ENCODE measurements at places on chromosomes 11 and 22.
A peak's percentile ranks its signal among the peaks of the same experiment; 100 is the strongest.

DNA sequence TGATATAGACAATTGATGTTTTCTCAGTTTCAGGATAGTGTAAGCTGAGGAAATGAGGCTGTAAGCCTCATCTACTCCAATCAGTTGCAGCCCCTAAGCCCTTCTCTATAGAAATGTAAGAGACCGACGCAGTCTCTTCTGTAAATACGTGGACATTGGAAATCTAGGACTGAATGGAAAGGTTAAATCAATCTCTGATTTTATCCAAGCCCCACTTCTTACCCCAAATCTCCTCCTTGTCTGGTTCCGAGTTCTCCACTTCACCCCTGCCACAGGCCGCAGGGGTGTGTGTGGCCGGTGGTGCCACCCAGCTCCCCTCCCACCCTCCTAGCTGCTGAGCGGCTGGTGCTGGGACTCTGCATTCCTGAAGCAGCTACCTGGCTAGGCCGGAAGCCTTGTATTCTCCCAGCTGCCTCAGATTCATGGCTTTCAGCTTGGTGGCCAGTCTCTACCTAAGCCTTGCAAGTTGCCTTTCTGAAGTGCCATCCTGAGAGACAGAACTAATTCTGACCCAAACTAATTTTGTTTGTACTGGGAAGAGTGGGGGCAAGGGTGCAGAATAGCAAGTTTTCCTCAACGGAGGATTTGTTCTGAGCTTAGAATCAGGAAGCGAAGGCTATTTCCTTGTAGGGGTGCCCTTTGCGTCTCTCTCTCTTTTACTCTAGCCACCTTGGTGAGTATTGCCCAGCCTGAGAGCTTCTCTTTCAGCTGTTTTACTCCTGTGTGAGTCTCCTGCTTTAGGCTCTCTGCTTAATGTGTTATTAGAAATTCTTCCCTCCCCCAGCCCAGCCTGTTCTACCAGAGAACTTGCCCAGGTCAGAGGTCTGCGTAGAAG, 749 bp downstream of the VWA5A start:
- no peak for DNase-seq
- H3K4me3 ChIP-seq, result peak overlapping the region; percentile 96
- H3K4me1 ChIP-seq, result peaks cover 26% of the 10 kb centered on the region
- H3K36me3 ChIP-seq, result peaks cover 23% of the 10 kb centered on the region
- H3K27ac ChIP-seq, result peak overlapping the region; percentile 78

DNA sequence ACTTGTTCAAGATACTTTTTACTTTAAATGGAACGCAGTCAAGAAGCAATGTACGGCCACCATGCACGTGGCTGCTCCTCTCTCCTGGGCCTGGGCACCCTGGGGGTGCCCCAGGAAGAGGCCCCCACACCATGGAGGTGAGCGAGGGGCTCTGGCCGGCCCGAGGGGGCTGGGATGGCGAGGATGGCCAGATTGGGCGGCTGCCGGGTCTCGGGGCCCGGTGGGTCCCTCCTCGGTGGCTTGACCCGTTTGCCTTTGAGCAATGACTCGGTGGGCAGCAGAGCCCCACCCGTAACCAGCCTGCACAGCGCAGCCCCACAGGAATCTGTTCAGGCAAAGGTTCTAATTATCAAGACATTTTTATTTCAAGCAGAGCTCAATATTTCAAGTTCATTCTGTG, 167.4 kb downstream of the BRD1 start:
- H3K27ac ChIP-seq, result no peak overlapping the region
- H3K36me3 ChIP-seq, result peaks cover 2% of the 10 kb centered on the region
- H3K27me3 ChIP-seq, result peaks cover 4% of the 10 kb centered on the region
- no peak overlapping the region for H3K4me3 ChIP-seq
- DNase-seq, result no peak
- peaks cover 29% of the 10 kb centered on the region for H3K4me1 ChIP-seq

- no peak overlapping the region for H3K27ac ChIP-seq
- peaks cover 7% of the 10 kb centered on the region for H3K4me1 ChIP-seq
- H3K36me3 ChIP-seq, result no peaks in the 10 kb centered on the region
Measured at GRCh38 chr11:10118865-10119264, 175.2 kb downstream of the SBF2 start.

- no peak for DNase-seq
- no peaks in the 10 kb centered on the region for H3K36me3 ChIP-seq
- H3K4me1 ChIP-seq, result no peaks in the 10 kb centered on the region
- no peak overlapping the region for H3K4me3 ChIP-seq
- no peak overlapping the region for H3K27ac ChIP-seq
Measured at GRCh38 chr11:129639300-129639699, 176.3 kb upstream of the TMEM45B start.

- peaks cover 7% of the 10 kb centered on the region for H3K36me3 ChIP-seq
- DNase-seq, result no peak
- H3K4me1 ChIP-seq, result peaks cover 6% of the 10 kb centered on the region
- H3K27me3 ChIP-seq, result peaks cover 10% of the 10 kb centered on the region
- H3K4me3 ChIP-seq, result no peak overlapping the region
- H3K27ac ChIP-seq, result no peak overlapping the region
Measured at GRCh38 chr11:609341-609811, 6.4 kb downstream of the IRF7 start.

DNA sequence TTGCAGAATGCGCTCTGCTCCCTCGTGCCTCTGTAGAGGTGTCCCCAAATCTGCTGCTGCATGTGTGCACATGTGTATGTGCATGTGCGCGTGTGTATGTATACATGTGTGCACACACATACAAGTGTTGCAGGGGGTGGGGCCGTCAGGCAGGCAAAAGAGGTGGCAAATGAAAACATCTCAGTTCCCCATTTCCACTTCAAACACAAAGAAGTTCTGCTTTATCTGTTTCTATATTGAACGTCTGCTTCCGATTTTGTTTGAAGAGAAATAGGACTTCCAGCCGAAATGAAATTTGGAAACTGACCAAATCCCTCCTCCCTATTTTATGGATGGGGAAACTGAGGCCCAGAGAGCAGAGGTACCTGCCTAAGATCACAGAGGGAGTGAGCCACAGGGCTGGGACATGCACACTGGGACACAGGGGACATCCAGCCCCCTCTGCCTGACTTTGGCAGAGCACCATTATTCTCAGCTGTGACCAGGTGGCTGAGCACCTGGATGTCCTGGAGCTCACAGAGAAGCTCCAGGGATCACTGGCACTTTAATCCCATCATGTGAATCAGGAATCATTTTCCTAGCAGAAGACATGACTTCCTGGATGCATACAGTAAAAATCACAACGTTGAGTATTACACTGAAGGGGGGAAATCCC, 41.2 kb upstream of the ALX4 start:
- H3K36me3 ChIP-seq, result no peaks in the 10 kb centered on the region
- no peak overlapping the region for H3K27ac ChIP-seq
- no peak for DNase-seq
- no peaks in the 10 kb centered on the region for H3K4me1 ChIP-seq

GRCh38 chr22:36124666-36125065, 35.9 kb downstream of the APOL3 start:
- H3K27ac ChIP-seq, result no peak overlapping the region
- H3K27me3 ChIP-seq, result peaks cover 2% of the 10 kb centered on the region
- no peak for DNase-seq
- no peaks in the 10 kb centered on the region for H3K36me3 ChIP-seq
- H3K4me1 ChIP-seq, result peaks cover 17% of the 10 kb centered on the region
- H3K4me3 ChIP-seq, result no peak overlapping the region

DNA sequence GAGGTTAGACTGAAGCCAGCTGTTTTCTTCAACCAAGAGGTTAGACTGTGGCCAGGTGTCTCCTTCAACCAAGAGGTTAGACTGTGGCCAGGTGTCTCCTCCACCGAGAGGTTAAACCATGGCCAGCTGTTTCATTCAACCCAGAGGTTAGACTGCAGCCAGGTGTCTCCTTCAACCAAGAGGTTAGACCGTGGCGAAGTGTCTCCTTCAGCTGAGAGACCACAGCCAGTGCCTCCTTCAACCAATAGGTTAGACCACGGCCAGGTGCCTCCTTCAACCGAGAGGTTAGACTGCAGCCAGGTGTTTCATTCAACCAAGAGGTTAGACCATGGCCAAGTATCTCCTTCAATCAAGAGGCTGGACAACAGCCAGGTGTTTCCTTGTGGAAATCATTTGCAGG, 498.1 kb downstream of the TBC1D22A start:
- no peaks in the 10 kb centered on the region for H3K4me1 ChIP-seq
- no peak overlapping the region for H3K4me3 ChIP-seq
- H3K36me3 ChIP-seq, result no peaks in the 10 kb centered on the region
- no peak overlapping the region for H3K27ac ChIP-seq
- DNase-seq, result no peak

GRCh38 chr11:93845181-93846092, 5.0 kb downstream of the VSTM5 start:
- H3K27me3 ChIP-seq, result no peaks in the 10 kb centered on the region
- no peaks in the 10 kb centered on the region for H3K36me3 ChIP-seq
- no peak for DNase-seq
- no peak overlapping the region for H3K4me3 ChIP-seq
- no peak overlapping the region for H3K27ac ChIP-seq
- peaks cover 6% of the 10 kb centered on the region for H3K4me1 ChIP-seq

DNA sequence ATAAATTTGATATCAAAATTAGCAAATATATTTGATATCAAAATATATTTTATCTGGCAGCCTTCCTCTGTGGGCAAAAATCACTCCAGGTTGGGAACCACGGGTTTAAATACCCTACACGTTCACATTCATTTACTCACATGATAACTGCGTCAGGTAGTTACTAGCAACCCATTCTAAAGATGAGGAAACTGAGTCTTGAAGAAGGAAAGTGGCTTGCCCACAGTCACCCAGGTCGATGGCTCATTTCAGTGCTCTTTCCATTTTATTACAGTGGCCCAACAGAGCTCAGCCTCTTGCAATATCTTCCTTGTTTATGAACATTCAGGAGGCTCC, 19.2 kb upstream of the CDON start:
- H3K36me3 ChIP-seq, result no peaks in the 10 kb centered on the region
- H3K4me3 ChIP-seq, result no peak overlapping the region
- DNase-seq, result no peak
- no peaks in the 10 kb centered on the region for H3K4me1 ChIP-seq
- H3K27ac ChIP-seq, result no peak overlapping the region
- H3K27me3 ChIP-seq, result no peaks in the 10 kb centered on the region

GRCh38 chr11:93160808-93161207, 37.0 kb downstream of the SLC36A4 start:
- H3K27me3 ChIP-seq, result no peaks in the 10 kb centered on the region
- no peaks in the 10 kb centered on the region for H3K4me1 ChIP-seq
- H3K27ac ChIP-seq, result no peak overlapping the region
- peaks cover 48% of the 10 kb centered on the region for H3K36me3 ChIP-seq
- DNase-seq, result no peak

GRCh38 chr11:65433657-65434056, 11.1 kb downstream of the NEAT1 start:
- no peak overlapping the region for H3K4me3 ChIP-seq
- H3K36me3 ChIP-seq, result peaks cover 8% of the 10 kb centered on the region
- no peak for DNase-seq

GRCh38 chr11:10301656-10302358, 3.1 kb upstream of the ADM start:
- H3K27me3 ChIP-seq, result peaks cover 10% of the 10 kb centered on the region
- DNase-seq, result no peak
- H3K27ac ChIP-seq, result peak overlapping the region; percentile 60
- H3K4me3 ChIP-seq, result peak overlapping the region; percentile 95
- H3K36me3 ChIP-seq, result no peaks in the 10 kb centered on the region

DNA sequence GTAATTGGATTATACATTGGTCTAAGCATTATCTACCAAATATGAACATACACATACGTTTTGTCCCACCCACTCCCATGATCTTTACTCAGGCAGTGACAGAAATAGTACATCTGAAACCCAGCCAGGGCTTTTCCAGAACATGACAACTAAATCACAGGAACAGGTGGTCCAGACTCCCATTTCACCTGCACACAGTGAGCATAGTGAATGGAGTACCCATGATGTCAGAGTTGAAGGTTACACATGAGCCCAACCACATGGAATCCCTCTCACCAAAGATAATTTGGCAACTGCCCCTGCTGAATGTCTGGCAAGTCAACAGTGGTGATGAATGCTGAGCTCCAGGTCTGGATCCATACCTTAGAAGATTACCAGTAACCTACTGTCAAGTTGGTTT, 411.9 kb upstream of the LUZP2 start:
- no peaks in the 10 kb centered on the region for H3K27me3 ChIP-seq
- H3K27ac ChIP-seq, result no peak overlapping the region
- DNase-seq, result no peak
- H3K4me3 ChIP-seq, result no peak overlapping the region
- no peaks in the 10 kb centered on the region for H3K36me3 ChIP-seq

GRCh38 chr22:29872144-29872893, 10.7 kb upstream of the MTMR3 start:
- no peaks in the 10 kb centered on the region for H3K36me3 ChIP-seq
- H3K27me3 ChIP-seq, result peaks cover 6% of the 10 kb centered on the region
- no peak for DNase-seq
- H3K4me3 ChIP-seq, result no peak overlapping the region

- peaks cover 1% of the 10 kb centered on the region for H3K27me3 ChIP-seq
- no peak for DNase-seq
- no peak overlapping the region for H3K27ac ChIP-seq
- H3K36me3 ChIP-seq, result no peaks in the 10 kb centered on the region
- peaks cover 12% of the 10 kb centered on the region for H3K4me1 ChIP-seq
- H3K4me3 ChIP-seq, result no peak overlapping the region
Measured at GRCh38 chr11:110345743-110346142, 49.3 kb upstream of the RDX start.

DNA sequence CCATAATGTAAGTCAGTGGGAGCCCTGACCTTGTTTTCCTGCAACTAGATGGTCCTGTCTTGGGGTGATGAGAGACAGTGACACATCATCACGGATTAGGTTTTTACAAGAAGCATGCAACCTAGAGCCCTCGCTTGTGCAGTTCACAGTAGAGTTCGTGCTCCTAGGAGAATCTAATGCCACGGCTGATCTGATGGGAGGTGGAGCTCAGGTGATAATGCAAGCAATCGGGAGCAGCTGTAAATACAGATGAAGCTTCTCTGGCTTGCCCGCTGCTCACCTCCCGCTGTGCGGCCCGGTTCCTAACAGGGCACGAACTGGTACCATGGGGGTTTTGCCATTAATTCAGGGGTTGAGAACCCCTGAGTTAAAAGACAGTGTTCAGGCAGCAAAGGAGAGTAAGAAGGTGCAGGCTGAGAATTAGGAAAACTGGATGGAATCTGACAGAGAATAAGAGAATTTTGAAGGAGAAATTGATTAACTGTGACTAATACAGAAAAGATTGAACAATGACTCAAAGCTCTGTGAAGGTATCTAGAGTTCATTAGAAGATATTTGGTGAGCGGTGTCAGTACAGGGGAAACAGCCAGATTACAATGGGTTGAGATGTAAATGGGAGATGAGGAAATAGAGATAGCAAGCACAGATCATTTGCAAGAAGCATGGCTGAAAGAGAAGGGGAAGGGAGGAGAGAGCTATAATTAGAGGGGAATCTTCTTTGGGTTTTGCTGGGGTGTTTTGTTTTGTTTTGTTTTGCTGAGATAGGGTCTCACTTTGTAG, 21.0 kb downstream of the WEE1 start:
- H3K27me3 ChIP-seq, result peaks cover 7% of the 10 kb centered on the region
- H3K27ac ChIP-seq, result no peak overlapping the region
- no peak overlapping the region for H3K4me3 ChIP-seq
- no peak for DNase-seq
- H3K36me3 ChIP-seq, result peaks cover 4% of the 10 kb centered on the region

GRCh38 chr11:132962041-132962440, 570.3 kb downstream of the OPCML start:
- no peak overlapping the region for H3K27ac ChIP-seq
- H3K4me1 ChIP-seq, result no peaks in the 10 kb centered on the region
- peaks cover 2% of the 10 kb centered on the region for H3K27me3 ChIP-seq
- no peak for DNase-seq

All from immature natural killer cell (primary cell).